SW480 (cell line): ENCODE measurements at places on chromosomes 16 and 17.
A peak's percentile ranks its signal among the peaks of the same experiment; 100 is the strongest.

- DNase-seq: no peak
Observed at GRCh38 chr16:82092711-82093110, 57.7 kb downstream of the HSD17B2 start.

DNA sequence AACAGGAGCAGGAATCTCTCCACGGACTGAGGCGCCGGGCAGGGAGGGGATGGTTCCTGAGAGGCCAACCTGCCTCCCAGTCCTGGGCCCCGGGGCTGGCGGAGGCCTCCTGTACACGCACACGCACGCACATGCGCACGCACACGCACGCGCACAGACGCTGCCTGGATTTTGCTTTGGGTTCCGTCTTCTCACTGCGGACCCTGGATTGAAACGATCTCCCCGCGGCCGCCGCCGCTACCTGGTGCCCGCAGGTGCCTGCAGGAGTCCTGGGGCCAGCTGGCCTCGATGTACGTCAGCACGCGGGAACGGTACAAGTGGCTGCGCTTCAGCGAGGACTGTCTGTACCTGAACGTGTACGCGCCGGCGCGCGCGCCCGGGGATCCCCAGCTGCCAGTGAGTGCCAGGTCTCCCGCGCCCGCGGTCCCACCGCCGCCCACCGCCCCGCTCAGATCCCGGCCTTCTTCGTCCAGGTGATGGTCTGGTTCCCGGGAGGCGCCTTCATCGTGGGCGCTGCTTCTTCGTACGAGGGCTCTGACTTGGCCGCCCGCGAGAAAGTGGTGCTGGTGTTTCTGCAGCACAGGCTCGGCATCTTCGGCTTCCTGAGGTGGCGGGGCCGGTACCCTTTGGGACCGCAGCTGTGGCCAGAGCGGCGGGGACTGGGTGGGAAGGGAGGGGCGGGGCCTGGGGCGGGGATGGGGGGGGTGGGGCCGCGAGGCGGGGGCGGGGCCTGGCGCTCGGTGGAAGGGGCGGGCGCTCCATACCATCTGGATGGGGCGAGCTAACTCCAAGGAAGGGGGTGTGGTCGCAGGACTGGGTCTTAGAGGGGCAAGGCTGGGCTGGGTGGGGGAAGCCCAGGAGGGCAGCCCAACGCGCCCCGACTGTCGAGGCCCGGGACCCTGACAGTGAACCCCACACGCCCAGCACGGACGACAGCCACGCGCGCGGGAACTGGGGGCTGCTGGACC is 12.3 kb downstream of the CES4A start:
- no peak for DNase-seq

- no peak for DNase-seq
Observed at GRCh38 chr16:72112452-72112792, 18.8 kb downstream of the DHX38 start.

DNA sequence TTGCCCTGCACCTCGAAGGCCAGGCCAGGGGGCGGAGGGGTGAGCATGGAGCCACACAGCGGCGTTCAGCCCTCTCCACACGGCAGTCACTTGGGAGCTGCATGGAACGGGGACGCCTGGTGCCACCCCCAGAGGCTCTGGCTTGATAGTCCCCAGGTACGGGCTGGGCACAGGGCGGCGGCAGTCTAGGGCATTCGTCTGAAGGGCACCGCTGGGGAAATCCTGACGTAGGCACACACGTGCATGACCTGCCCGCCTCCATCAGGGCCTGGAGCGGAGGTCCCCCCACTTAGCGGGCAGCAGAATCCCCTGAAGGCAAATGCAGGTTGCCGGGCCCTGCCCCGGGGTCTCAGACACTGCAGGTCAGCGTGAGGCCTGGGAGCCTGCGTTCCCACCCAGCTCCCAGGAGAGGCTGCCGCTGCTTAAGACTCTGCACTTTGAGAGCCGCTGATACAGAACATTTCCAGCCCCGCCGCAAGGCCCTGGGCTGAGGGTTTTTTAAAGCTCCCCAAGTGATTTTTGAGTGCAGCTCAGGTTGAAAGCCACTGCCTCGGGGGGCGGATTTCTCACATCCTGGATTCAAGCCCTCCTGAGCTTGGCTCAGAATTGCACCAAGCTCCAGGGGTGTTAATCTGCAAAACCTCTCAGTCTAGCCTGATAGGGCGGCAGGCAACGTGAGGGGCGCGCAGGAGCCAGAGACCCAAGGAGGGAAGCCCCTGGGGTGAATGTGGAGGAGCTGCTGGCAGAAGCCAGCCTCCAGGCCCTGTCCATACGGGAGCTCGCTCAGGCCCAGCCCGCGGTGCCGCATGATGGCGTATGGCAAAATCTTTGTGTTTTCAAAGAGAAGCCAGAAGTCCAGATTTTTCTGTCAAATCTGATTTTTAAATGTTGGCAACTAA is 182.3 kb upstream of the GSE1 start:
- DNase-seq: no peak

- DNase-seq: no peak
Observed at GRCh38 chr17:4720787-4721186, 10.4 kb downstream of the ARRB2 start.

DNA sequence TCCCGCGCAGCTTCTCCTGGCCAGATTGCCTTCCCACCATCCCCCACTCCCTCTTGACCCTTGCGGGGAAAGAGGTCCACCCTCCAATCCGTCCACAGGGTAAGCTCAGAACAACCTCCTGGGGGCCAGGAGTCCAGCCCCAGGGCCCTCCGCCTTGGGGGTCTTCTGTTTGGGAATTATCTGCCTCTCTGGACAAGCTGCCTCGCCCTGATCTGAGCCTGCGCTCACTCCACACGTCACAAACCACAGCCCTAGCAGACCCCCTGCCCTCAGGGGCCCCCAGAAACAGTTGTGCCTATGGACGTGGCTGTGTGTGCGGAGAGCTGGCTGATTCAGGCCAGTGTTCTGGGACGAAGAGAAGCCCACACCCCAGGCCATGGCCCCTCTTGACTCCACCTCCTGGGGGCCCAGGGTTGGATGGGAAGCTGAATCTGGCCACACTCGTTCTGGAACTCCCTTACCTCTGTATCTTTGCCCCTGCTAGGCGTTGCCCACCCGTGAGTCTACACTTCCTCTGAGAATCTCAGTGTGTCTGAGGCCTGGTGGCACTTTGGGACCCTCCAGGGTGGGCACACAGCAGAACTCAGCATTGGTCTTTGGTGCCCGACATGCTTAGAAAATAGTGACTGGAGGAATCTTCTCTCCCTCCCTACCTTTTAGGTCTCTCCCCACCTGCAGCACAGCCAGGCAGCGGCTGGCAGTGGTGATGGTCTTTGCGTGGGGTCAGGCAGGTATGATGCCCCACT is 119.9 kb upstream of the SMURF2 start:
- DNase-seq: no peak

DNA sequence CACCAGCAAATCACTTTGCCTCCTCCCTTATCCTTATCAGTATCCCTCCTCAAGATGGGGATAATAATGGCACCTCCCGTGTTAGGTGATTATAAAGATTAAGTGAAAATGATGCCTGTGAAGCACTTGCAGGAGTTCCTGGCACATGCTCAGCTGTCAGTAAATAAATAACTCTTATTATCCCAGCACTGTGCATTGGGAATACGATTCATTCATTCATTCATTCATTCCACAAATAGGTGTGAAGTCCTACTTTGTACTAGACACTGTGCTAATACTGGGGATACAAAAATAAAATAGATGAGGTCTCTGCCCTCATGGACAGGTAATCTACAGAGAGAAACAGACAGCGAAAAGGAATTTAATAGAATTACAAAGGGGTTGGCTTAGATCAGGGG is 2.0 kb downstream of the XYLT2 start:
- DNase-seq: no peak

GRCh38 chr16:67945392-67945933 is 1.5 kb upstream of the LCAT start:
- DNase-seq: no peak

DNA sequence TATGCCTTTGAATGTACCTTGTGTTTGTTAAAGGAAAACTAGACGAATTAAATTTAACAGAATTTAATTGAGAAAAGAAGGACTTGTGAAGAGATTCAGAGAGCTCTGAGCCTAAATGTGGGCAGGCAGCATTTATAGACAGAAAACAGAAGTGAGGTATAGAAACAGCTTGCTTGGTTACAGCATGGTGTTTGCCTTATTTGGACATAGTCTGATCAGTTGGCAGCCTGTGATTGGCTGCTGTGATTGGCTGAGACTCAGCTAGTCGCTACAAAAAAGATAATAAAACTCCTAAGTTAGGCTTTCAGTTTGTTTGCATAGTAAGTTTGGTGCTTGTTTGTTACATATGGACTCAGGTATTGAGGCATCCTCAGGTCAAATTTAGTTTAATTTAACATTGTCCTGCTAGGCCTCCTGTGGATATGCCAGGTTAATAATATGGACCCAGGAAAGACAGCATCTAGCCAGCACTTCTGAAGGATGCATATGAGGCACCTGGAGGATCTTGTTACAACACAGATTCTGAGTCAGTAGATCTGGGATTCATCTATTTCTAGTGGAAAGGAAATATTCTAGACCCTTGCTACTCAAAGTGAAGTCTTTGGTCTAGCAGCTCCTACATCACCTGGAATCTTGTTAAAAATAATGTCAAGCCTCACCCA is 43.4 kb downstream of the SLFN5 start:
- DNase-seq: no peak

- peak; percentile 67 for DNase-seq
Observed at GRCh38 chr16:1413684-1414531, 596 bp downstream of the UNKL start.

- DNase-seq: peak; percentile 96
Observed at GRCh38 chr17:10292057-10292937, 80.5 kb downstream of the MYH13 start.

GRCh38 chr16:27333549-27333948 is 19.8 kb downstream of the IL4R start:
- DNase-seq: no peak

DNA sequence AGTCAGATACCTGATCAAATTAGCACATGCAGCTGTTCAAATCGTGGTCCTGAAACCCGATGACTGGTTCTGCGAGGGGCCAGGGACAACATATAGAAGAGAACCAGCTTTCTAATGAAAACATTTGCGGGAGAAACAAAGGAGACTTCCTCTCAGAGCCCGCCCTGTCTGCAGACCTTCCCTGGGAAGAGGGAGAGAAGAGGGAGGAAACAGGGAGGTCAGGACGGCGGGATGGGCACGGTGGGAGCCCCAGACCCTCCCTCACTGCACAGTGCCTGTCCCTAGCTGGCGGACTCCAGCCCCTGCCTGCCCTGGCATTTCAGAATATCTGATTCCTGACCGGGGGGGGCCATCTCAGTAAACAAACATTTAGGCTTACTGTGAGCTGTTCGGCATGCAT is 317.3 kb downstream of the FOXL1 start:
- no peak for DNase-seq

GRCh38 chr17:36851250-36851649 is 86.0 kb upstream of the LHX1 start:
- DNase-seq: peak; percentile 90

DNA sequence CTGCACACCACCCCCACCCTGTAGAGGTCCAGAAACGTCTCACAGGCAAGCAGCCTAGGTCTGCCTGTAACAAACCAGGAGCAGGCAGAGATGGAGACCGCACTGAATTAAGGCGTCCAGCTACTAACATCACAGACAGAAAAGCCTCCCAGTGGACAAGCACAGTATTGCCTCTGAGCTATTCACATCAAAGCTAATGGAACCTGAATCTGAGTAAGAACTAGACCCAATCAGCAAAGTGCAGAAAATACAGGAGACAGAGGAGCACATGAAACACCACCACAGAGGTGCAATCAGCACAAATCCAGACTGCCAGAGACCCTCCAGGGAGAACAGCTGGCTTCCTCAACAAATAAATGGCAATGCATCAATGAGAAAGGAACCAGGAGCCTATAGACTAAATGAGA is 22.2 kb upstream of the PEMT start:
- peak; percentile 76 for DNase-seq

GRCh38 chr17:66290101-66290722 is 12.2 kb upstream of the PRKCA start:
- peak; percentile 34 for DNase-seq

- DNase-seq: peak; percentile 79
Observed at GRCh38 chr16:14070877-14071575, at the start of gene MRTFB. Gene MRTFB, plus strand, starts transcription at chr16:14071319. Its CDS starts 69,288 bp downstream, at chr16:14140607.

- peak; percentile 57 for DNase-seq
Observed at GRCh38 chr17:37608351-37609169, 658 bp downstream of the SYNRG start.

DNA sequence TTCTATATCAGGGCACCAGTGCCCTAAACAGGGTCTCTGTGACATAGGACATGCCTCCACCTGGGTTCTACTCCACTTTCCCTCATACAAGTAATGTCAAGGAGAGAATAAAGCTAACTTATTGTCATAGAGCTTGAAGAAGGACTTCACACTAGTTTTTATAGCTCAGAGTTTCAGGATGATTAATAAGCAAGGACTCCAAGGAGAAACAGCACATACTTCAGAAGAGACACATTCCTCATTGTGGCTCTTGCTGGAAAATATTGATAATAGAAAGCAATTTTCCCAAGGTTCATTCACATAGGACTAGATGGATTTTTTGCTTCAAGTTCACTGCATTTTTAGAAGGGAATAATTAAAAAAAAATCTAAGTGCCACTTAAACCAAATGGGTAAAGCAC is 133.3 kb downstream of the CA10 start:
- DNase-seq: no peak

DNA sequence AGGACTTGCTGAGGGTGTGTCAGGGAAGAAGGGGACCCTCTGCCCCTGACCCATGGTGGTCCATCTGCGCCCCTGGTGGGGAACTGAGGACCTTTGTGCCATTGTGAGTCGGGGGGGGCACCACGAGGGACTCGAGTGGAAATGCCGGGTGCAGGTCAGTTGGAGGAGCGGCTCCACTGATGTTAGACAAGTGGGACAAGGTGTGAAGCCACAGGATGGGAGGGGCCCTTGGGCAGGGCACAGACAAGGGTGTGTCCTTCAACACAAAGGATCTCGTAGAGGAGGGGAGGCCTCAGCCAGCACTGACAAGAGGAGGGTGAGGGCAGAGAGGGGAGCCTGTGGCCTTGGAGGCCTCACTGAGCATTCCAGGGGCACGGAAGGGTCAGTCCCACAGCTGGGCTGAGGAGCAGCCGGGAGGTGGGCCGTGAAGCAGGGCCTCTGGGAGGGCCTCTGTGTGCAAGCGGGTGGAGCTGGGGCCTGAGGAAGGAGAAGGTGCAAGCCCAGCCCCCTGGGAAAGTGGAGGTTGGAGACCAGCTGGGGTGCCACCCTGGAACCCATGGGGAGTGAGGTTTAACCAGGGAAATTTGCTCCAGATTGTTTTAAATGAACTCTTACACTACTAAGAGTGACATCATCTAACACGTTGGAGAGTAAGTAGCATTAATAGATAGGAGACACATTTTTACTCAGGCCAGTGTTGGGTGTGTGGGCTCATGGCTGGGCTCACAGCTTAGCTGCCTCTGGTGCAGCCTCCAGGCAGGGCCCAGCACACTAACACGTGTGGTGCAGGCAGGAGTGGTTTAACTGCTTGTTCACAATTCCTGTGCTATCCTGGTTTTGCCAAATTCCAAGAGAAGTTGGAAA is 27.9 kb downstream of the NARF start:
- DNase-seq: peak; percentile 80

GRCh38 chr17:44279346-44279665 is 11.4 kb upstream of the SLC4A1 start:
- DNase-seq: no peak

- DNase-seq: peak; percentile 72
Observed at GRCh38 chr17:75889454-75889853, 7.3 kb downstream of the TRIM65 start.
